ENCODE measurements at places on chromosomes 11 and 22.

DNA sequence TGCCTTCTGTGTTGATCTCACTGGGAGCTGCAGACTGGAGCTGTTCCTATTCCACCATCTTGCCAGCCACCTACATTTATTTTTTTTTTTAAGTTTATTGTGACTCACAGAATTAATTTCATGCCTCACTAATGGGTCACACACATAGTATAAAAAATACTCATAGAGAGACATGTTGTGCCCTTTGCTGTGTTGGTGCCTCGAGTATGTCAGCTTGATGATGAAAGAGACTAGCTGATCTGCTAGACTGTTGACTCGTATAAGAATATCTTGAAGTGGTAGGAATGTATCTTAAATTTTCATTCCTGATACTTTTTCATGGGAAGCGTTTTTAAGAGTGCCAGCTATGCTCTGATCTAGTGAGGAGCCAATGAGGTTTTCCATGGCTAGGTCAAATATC, 28.6 kb upstream of the AMPD3 start:
- no peak for DNase-seq

DNA sequence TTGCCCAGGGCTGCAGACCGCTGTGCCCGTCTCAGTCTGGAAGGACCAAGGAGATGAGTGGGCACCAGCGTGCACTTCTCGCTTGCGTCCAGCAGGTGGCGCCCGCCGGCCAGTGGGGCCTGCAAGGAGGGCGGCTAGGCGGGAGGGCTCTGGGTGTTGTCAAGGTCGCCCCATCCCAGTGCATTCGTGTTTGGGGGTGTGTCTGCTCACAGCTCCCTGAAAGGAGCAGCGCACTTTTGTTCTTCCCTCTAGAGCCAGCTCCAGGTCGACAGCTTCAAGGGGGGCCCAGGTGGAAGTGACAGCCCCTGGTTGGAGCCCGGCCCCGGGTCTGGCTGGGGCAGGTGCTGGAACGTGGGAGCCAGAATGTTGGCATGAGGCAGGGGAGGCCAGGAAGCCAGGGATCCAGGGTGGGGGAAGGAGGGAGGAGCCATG, 23.4 kb upstream of the MPPED1 start:
- DNase-seq, result peak; percentile 57

- no peak for DNase-seq
Observed at GRCh38 chr11:66609721-66610617, 6.5 kb upstream of the RBM14 start.

DNA sequence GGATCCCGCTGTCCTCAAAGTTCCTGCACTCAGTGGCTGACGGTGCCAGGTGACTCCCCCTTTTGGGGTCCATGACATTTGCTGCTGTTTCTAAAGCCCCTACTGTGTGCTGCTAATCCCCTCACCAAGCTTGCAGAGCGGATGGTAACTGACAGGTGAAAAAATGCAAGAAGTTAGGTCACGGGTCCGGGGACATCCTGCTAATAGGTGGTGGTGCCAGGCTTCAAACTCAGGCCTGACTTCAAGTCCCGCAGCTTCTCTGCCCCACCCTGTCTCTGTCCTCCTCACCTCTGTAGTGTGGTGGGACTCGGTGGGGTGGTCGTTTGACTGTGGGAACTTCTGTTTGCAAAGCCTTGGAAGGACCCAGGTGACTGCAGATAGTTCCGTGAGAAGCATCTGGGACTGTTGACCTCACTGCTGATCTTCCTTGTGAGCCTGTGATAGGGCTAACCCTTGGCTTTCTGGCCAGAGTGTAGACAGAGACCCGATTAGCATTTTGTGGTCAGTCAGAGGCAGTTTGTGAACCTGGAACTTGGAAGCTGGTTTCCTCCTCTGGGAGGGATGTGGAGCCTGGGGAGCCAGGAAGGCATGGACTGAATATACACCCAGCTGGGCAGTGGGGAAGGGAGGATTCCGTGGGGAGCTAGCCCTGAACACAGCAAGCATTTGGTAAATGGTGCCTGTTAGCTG, 115.4 kb upstream of the OR4B1 start:
- no peak for DNase-seq

DNA sequence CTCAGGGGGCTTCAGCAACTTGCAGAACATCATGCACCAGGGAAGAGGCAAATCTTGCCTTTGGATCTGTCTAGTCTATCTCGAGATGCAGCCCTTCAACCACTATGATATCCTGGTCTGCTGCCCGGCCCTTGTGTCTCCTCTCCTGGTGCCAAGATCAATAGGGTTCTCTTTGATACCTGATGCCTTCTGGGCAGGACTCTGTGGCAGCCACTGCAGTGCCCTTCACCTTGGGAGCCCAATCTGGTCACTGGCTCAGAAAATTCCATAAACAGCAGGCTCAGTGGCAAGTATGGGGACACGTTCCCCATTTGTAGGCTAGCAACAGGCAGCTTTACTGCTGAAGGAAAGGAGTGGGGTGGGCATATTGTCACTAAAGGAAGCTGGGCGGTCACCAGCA, 23.4 kb downstream of the SYN3 start:
- no peak for DNase-seq

- DNase-seq, result no peak
Observed at GRCh38 chr11:62539238-62539925, 7.2 kb downstream of the AHNAK start.

DNA sequence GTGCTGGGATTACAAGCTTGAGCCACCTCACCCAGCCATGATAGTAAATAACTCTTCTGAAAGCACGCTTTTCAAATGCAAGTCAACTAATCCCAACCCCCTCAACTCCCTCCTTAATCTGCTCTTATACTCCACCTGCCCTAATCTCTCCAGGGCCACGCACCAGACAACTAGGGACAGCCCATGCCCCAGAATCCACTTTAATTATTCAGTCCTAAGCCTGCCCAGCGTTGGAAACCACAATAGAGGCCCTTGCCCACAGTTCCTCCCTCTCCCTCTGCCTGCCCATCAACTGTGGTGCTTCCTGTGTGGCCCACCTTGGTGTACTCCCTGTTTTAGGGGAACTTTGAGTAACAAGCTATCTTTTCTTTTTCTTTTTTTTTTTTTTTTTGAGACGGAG, 2.7 kb upstream of the VPREB3 start:
- DNase-seq, result no peak

- DNase-seq, result no peak
Observed at GRCh38 chr11:84800755-84801346, 826.3 kb downstream of the DLG2 start.

- DNase-seq, result no peak
Observed at GRCh38 chr22:22818861-22819855, 68.5 kb upstream of the IGLL5 start.

- DNase-seq, result no peak
Observed at GRCh38 chr11:19953336-19953735, 206.9 kb downstream of the DBX1 start.

DNA sequence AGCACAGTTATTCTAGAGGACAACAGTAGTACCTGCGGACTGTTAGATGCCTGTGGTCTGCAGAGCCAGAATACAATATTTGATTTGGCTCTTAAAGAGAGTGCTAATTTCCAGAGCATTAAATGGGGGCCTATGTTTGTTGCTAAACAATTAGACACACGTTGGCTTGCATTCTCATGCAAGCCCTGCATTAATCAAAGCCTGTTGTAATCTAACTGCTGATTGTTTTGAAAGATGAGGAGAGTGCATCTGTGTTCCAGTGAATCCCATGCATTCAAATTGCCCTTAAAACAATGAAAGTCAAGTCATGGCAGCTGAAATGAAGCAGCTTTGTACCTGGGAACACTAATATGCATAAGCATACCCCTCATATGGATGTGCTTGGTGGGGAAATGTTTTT, 419.4 kb downstream of the DYNC2H1 start:
- no peak for DNase-seq

- no peak for DNase-seq
Observed at GRCh38 chr22:49906799-49907290, 11.4 kb downstream of the ALG12 start.

GRCh38 chr11:126392633-126393013, 37.1 kb downstream of the ST3GAL4 start:
- DNase-seq, result no peak

DNA sequence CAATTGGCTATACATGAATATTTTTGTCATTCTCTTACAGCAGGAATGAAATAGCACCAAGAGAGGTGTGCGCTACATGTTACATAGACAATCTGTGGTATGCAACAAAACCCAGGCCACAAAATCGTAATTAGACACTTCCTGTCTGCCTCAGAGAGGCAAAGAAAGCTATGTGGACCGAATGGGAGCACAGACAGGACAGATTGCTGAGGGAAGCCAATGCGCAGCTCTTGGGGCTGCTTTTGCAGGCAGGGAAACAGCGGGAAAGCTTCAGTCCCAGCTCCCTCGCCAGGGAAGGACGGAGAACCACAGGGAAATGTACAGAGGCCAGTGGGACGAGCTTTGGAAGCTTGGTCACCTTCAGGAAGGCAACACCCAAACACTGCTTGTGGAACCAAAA, 40.9 kb downstream of the SERPINH1 start:
- no peak for DNase-seq
